Activated CD4-positive, CD25-positive, alpha-beta regulatory T cell (primary cell): ENCODE measurements at places on chromosomes 7 and 10.
A peak's percentile ranks its signal among the peaks of the same experiment; 100 is the strongest.

DNA sequence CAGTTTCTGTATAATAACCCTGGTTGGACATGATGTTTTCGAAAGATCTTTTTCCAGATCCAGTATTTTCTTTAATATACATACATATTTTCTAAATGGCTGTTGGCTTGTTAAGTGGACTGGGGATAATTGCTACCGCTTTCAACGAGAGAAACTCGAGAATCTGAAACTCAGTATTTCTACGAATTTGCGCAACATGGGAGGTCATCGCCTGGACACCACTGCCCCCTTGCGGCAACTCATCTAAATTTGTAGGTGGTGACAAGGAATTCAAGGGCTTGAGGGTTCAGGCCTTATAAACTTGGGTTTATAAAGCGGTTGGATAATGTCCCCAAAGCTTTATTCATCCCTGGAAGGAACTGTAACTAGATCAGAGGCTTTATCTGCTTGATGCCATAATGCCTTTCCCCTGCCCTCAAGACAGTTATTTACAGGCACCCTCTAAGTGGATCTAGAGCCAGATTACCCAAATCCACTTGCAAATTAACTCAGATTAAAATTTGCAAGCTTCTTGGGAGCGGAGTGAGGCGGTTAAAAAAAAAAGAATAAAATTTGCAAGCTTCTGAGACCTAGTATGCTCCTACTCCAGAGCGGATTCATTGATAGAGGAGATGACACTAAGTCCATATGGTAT, 21.3 kb upstream of the KCNK18 start:
- peak; percentile 44 for DNase-seq

DNA sequence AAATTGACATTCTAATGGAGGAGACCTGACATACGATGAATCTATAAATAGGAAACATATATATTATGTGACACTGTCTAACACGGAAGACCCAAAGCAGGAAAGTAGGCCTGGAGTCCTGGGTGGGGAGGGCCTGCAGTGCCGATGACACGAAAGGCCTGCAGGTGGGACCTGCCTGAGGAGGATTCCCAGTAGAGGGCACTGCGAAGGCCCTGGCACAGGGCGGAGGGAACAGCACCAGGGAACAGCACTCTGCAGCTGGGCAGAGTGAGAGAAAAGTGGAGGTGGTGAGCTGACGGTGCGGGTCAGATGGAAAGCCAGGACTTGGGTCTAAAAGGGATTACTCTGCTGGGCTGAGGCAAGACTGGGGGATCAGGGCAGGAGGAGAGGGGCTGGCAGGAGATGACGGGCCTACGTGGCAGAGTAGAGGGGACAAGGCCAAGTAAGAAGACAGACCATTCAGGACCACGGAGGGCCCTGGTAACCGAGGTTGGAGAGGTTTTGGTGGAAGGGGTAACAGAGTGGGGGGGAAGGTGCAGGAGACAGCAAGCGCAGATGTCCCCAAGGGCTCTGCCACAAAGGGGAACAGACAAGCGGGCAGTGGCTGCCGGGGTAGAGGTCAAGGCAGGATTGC, 8.1 kb downstream of the ZNF746 start:
- DNase-seq = no peak

DNA sequence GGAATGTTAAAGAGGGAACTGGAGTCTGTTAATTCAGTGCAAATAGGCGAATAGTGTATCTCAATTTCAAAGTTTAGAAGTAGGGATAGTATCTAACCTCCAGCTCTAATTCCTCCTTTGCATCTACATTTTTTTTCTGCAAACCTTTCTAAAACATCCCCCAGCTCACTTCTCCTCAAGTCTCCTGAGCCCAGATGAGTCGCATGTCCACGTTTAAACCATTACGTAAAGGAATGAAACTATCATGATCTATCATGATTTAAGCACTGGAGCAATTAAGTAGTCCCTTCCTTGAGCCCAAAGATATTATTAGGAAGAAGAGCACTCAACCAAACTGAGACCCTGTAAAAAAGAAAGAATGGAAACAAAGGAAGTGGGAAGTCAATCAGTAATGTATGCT, 29.9 kb downstream of the GPR22 start:
- DNase-seq = no peak

DNA sequence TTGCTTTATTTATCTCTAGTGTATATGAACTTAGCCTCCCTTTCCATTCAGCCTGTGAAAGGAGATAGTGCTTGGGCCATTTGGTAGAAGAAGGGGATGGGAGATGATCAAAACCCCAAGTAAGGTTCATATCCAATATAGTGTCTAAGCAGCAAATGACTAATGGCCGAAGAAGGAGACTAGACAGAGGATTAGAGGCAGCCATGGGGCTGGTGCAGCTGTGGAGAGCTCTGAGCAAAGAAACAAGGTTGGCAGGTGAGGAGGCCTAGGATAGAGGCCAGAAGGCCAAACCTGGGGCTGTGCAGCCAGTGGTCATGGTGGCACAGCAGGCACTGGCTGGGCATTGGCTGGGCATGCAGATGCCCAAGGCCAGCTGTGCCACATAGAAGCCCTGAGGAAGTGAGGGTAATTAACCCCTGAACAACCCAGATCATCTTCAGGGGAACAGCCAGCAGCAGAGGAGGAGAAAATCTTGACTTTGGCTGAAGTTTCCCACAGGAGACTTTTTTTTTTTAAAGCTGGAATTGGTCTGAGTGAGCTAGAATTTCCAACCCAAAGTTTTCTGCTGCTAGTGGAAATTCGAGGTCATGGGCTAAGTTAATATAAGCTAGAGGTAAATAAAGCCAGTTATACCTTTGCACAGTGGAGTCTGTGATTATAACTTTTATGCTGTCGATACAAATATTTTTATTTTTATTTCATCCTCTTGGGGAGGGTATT, 10.3 kb upstream of the CPA1 start:
- no peak for DNase-seq
